Coronary artery (tissue), 2 donors: ENCODE measurements at places on chromosomes 7 and 10.

DNA sequence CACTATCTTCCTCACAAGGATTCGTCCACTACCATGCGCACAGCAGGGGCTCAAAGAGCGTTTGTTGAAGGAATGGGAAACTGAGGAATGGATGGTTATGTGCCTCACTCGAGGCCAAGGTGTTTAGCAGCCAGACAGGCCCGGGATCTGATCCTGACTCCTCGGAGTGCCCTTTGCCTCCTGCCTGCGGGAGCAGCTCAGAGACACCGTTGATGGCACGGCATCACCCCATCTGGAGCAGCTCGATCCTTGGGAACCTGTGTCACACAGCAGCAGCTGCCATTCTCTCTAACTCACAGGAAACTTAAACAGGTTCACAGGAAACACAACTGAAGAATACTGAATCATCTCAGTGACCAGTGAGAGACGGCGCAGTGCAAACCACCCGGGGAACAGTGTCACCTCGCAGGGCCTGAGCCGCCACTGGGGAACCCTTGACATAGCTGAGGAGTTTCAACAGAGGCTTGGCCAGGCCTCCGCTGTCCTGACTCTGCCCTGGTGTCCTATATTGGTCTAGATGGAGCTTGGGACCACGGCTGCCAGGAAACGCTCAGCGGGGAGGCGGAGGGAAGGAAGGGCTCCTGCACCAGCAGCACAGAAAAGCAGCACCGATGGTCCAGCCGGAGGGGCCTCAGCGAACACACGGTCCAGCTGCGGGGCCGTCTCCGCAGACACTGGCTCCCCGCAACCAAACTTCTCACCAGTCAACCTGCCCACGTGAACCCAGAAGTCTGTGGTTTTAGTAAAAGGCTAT is 169.4 kb downstream of the ADARB2 start:
- DNase-seq: no peak

DNA sequence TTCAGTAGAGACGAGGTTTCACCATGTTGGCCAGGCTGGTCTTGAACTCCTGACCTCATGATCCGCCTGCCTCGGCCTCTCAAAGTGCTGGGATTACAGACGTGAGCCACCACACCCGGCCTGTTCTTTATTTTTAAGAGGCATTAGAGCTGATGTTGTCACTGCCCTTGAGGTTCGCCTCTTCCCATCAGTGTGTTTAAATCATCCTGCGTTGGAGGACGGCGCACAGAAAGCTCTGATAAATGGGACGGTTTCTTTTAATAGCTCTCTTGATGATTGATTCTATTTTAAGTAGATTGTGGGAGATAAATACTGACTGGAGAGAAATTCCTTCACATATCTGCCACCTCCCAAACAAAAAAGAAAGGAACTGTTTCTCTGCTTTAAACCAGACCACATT is 29.0 kb downstream of the UPP1 start:
- DNase-seq: no peak

DNA sequence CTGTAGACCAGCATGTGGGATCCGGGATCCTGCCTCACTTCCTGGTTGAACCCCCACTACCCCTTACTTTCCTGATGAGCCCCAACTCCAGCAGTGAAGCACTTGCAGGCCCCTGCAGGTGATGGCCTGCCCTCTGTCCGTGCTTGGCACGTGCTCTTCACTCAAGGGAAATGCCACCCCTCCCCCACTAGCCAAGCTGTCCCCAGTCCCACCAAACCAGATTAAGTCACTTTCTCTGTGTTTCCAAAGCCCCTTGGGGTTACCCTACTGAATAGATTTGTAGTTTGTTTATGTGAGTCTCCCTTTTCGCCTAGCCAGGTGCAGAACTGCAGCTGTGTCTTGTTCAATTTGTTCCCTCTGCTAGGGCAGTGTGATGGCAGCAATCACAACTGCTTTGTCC is 121.7 kb downstream of the WDFY4 start:
- DNase-seq: no peak

DNA sequence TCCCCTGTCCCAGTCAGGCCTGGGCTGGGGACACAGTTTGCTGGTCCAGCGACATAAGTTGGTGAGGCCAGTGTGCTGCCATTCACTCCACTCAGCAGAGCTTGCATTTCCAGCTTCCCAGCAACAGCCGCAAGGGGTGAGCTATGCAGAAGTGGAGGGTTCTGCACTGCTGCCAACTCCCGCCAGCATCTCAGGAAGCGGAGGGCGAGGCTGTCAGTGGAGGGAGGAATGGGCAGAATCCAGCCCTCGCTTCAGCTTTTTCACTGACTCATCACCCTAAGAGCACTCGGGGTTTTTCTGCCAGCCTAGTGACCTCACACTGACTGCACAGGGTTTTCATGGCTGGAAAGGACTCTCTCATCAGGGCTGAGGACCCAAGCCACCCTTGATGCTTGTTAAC is 625.1 kb upstream of the MKI67 start:
- no peak for DNase-seq

DNA sequence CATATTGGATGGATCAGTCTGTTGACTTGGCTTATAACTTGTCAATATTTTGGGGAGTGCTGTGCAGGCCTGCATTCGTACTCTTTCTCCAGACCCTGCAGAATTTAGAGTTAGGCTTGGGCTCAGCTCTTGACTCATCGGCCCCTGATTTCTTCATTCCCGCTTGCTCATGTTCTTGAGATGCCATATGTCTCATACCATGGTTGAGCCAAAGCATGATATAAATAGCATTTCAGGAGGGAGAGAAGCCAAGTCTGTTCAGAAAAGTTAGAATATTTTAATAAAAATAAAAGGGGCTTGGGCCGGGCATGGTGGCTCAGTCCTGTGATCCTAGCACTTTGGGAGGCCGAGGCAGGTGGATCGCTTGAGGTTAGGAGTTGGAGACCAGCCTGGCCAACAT is 898.1 kb downstream of the TYW1 start:
- DNase-seq: no peak

DNA sequence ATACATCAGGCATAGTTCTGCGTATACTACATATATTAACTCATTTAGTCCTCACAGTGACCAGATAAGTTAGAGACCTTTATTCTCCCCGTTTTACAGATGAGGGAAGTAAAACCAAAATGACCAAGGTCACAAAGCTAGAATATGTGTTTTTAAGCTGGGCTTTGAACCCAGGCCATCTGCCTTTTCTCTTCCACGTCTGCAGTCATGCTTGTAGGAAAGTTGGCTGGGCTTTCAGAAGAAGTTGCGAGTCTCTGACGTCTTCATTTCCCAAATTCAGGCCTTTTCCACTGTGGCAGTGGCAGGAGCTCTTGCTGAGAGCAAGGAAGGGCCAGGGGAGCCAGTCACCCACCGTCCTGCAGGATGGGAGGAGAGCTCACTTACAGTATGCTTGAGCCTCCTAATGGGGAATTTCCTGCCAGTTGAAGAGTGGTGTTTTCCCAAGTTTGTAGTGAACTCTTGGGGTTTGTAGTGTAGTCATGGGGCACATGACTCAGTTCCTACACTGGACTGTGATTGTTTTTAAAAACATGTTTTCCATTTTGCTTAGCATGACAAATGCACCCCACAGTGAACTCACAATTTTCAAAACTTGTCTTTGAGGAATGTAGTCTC is 34.2 kb downstream of the CYP17A1 start:
- DNase-seq: peak; percentile 88

DNA sequence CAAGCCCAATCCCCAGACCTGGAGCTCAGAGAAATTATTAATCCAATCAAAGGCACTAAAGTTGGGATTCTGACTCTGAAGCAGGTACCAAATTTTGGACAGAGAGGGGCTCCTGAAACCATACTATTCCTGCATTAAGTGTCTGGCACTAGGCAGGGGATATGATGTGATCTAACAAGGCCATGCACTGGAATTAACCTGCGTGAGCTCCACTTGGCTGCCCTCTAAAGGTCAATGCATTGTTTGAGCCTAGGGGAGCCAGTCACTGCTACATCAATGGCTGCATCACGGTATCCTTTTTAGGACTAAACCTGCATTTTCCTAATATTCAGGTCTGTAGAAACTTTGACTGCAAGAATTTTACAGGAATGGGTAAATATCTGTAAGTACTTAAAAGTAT is 42.1 kb downstream of the ST8SIA6 start:
- no peak for DNase-seq

GRCh38 chr7:129969881-129970446 is 17.2 kb upstream of the UBE2H start:
- DNase-seq: no peak

DNA sequence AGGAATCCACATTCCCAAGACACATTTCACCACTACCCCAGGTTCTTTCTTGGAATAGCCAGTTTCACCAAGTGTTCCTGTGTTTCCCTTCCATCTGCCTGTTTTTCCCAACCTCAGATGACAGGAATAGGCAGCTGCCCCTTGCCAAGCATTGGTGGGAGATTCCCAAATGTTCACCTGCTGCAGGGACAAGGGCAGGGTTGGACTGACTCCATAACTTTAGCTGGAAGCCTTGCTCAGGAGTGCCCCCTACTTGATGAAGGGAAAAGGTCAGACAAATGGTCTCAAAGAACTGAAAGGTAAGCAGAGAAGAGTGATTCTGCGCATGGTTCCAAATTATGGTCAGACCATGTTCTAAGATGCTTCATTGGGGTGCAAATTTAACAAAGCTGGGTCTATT is 45.1 kb upstream of the LYZL1 start:
- no peak for DNase-seq

- DNase-seq: no peak
These were observed 139.8 kb upstream of the CDK13 start for GRCh38 chr7:39810204-39810642.

DNA sequence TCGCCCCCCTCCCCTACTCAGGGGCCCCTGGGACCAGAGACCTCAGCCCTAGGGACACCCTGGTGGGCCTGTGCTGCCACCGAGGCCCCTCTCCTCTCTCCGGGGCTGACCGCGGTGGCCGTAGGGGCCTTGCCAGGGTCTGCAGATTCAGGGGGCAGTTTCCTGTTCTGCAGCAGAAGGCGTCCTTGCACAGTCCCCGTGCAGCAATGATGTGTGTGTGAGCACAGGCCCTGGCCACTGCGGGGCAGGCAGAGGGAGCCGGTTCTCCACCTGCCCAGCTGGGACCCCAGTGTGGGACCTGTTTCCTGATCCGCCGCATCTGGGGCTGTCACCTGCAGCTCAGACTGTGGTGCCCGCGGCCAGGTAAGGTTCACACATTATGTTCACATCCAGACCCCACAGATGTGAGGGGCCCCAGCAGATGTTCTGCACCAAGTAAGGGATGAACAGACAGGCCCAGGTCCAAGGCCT is 60.7 kb upstream of the DNAJB6 start:
- no peak for DNase-seq

GRCh38 chr7:138027100-138027499 is 25.2 kb upstream of the CREB3L2 start:
- no peak for DNase-seq

GRCh38 chr10:50545846-50546245 is 77.9 kb downstream of the SGMS1 start:
- DNase-seq: no peak

DNA sequence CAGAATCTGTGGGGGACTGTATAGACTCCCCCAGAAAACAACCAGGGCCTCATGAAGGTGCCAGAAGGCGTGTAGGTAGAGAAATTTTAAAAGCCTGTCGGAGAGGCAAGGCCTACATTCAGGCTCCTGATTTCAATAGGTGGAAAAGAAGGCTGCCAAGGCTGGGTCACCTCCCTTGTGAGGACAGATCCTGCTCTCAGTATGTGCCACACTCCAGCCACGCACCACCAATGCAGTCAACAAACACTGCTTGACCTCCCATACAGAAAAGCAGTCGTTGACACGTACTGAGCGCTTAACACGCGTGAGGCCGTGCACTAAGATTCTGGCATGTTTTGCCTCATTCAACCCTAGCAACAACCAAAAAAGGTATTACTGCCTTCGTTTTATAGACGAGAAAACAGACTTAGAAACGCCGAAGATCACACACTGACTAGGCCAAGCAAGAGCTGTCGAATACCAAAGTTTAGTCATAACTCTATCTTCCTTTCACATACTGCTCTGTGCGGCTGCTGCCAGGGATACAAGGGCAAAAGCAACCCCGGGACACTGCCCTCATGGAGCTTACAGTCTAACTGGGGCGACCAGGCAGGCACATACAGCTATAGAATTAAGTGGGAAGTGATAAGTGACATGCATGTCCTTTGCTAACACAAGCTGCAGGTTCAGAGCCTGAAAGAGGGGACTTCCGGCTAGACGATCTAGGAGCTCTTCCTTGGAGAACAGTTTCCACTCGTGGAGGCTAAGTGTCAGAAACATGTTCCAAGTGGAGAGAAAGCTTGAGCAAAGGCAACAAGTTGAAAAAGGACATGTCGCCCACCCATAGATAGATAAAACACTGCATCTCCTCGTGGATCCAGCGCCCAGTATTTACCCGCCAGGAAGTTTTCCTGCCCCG is 797 bp upstream of the NKX2-3 start:
- DNase-seq: no peak

DNA sequence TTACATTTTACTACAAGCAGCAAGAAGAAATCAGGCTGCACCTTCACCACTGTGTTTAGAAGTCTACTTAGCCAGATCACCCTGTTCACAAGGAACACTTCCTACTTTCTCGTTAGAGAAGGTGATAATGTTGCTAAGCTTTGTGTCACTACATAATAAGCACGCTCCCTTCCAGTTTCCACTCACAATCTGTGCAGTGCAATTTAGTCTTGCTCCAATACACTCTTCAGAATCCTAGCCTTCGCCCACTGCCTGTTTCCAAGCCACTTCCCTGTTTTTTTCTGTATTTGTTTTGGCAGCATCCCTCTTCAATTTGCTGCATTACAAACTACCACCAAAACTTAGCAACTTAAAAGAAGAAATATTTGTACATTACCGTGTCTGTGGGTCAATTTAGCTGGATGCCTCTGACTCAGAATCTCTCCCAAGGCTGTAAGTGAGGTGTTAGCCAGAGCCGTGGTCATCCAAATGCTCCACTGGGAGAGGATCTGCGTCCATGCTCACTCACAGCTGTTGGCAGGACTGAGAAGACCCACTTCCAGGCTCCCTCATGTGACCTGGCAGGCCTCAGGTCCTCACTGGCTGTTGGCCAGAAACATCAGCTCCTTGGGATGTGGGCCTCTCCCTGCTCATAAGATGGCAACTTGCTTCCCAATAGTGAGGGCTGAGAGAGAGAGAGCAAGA is 110.4 kb downstream of the PON1 start:
- DNase-seq: peak; percentile 88

GRCh38 chr10:116673866-116674265 is 53.1 kb downstream of the PNLIPRP2 start:
- no peak for DNase-seq
